ENCODE measurements at places on chromosomes 4 and X. TPM values are rescaled to one million over a fixed set of nuclear protein-coding genes. Genes with fewer than 3 reads are reported as not detected.

The UGT2B15 gene
- total RNA-seq = not detected

The TACC3 gene
- total RNA-seq = 19.3 TPM

The SULT1E1 gene
- 1.0 TPM for total RNA-seq

The NMU gene
- 0.83 TPM for total RNA-seq

The FAM47A gene
- total RNA-seq = not detected

The C4orf51 gene
- total RNA-seq = not detected

The CSN1S1 gene
- not detected for total RNA-seq

The SLITRK4 gene
- 0.74 TPM for total RNA-seq

The PITX2 gene
- not detected for total RNA-seq

The ADGRG2 gene
- total RNA-seq = 1.1 TPM

The PPP1R2C gene
- total RNA-seq = not detected

The F9 gene
- not detected for total RNA-seq

DNA sequence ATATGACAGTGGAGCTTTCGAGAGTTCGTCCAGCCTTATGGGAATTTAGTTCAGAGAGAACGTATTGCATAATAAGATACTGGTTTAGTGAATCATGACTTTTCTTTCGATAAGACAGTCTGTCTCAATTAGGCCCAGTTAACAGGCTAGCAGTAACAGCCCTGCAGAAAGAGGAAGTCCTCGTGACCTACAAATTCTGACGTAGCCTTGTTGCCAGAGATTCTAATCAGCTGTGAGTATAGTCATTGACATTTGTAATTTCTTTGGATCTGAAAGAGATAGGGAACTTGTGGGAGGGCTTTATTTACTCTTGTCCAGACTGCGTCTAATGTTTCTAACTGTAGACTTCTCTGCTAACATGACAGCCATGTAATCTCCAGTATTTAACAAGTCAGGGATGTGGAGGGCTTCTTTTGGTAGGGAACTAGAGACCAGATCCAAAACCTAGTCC is 15.8 kb downstream of the ART3 start:
- no peak for DNase-seq
- peak overlapping the region; percentile 51 for H3K27ac ChIP-seq
- H3K4me3 ChIP-seq = no peak overlapping the region

GRCh38 chrX:130343411-130343810 is 3.7 kb downstream of the SLC25A14 start:
- H3K36me3 ChIP-seq = no peaks in the 10 kb centered on the region
- H3K4me3 ChIP-seq = no peak overlapping the region
- DNase-seq = no peak
- H3K4me1 ChIP-seq = no peaks in the 10 kb centered on the region
- no peak overlapping the region for H3K27ac ChIP-seq

DNA sequence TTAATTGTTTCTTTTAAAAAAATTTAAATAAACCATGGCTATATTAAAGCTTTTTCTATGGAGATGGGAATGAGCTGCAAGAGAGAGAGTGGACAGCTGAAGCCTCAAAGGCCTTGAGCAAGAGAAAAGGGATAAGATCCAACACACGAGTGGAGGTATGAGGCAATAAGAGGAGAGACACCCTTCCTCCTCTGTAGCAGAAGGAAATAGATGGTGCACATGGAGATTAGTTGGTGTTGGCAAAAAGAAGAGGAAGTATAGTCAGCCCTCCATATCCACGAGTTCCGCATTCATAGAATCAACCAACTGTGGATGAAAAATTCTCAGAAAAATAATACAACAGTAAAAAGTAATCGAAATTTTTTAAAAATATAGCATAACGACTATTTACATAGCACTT is 3.2 kb downstream of the CXorf38 start:
- no peaks in the 10 kb centered on the region for H3K27me3 ChIP-seq
- DNase-seq = no peak

DNA sequence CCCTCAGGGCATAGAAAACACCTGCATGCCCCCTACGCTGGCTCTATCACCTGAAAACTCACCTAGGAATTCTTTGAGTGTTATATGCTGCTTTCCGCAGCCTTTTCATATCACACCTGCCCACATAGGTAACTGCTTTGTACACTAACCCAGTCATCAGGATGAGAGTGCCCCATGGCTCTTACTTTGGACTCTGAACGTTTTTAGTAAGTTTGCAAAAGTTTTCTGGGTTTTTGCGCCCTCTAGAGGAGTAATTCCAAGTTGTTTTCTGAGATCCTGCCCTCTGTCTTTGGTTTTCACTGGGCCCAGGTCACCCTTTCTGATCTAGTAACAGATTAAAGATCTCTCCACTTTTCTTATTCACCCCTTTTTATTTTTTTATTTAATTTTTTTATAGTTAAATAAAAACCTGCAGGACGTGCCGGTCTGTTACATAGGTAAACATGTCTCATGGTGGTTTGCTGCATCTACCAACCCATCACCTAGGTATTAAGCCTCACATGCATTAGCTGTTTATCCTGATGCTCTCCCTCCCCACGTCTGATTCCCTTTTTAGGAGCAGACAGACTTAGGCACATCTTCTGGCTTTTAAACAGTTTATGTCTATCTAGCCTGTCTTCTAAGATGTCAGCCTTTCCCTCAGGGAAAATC is 139.2 kb downstream of the NWD2 start:
- no peak overlapping the region for H3K27ac ChIP-seq
- H3K36me3 ChIP-seq = no peaks in the 10 kb centered on the region
- H3K4me3 ChIP-seq = no peak overlapping the region
- H3K27me3 ChIP-seq = no peaks in the 10 kb centered on the region

DNA sequence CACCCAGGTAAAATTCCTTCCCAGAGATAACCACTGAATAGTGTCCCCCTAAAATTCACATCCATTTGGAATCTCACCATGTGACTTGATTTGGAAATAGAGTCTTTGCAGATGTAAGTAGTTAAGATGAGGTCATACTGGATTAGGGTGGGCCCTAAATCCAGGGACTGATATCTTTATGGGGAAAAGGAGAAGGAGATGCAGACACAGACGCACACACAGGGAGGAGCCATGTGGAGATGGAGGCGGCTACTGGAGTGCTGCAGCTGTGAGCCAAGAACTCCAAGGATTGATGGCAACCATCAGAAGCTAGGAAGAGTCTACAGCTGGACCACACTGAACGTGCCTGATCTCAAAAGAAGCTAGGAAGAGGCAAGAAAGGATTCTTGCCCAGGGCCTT is 96.6 kb upstream of the SRD5A3 start:
- no peaks in the 10 kb centered on the region for H3K27me3 ChIP-seq
- no peaks in the 10 kb centered on the region for H3K4me1 ChIP-seq

GRCh38 chrX:9906919-9907318 is 60.2 kb upstream of the CLDN34 start:
- DNase-seq = no peak
- no peaks in the 10 kb centered on the region for H3K4me1 ChIP-seq
- H3K36me3 ChIP-seq = no peaks in the 10 kb centered on the region
- H3K27ac ChIP-seq = no peak overlapping the region
- H3K27me3 ChIP-seq = no peaks in the 10 kb centered on the region

DNA sequence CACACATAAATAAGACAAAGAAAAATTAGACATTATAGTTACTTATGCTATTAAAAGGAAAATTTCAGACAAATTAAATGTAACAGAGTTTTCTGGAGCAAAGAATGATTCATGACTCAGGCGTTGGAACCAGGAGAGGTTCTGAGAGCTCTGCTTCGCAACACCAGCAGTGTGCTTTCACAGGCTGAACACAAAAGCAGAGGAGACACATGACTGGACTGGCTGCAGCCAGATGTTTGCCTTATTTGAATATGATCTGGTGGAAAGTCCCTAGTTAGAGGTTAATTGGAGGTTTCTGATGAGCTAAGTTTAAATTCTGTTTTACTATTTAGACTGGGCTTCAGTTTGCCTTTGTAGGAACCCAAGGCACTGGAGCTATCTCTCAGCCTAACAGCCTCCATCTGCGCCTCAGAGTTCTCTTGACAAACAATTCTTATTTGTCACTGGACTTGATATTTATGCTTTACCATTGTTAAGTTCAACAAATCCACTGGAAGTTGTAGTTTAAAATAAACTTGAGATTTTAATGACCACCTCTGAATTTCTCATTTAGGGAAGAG is 16.2 kb downstream of the BOD1L1 start:
- H3K36me3 ChIP-seq = peaks cover 99% of the 10 kb centered on the region
- no peaks in the 10 kb centered on the region for H3K27me3 ChIP-seq
- H3K4me1 ChIP-seq = no peaks in the 10 kb centered on the region
- no peak overlapping the region for H3K4me3 ChIP-seq
- H3K27ac ChIP-seq = no peak overlapping the region
- DNase-seq = no peak

- no peaks in the 10 kb centered on the region for H3K36me3 ChIP-seq
- DNase-seq = no peak
Measured at GRCh38 chr4:177220376-177220775, 89.3 kb upstream of the NEIL3 start.

GRCh38 chr4:579543-580175 is 3.6 kb upstream of the TMEM271 start:
- peaks cover 46% of the 10 kb centered on the region for H3K27me3 ChIP-seq
- DNase-seq = no peak
- no peaks in the 10 kb centered on the region for H3K4me1 ChIP-seq
- no peak overlapping the region for H3K4me3 ChIP-seq

GRCh38 chrX:154809939-154810665 is 4.8 kb upstream of the MPP1 start:
- no peaks in the 10 kb centered on the region for H3K36me3 ChIP-seq
- no peak overlapping the region for H3K27ac ChIP-seq
- H3K4me1 ChIP-seq = peaks cover 4% of the 10 kb centered on the region
- DNase-seq = no peak

GRCh38 chrX:131854581-131854980 is 168.5 kb upstream of the STK26 start:
- no peak overlapping the region for H3K27ac ChIP-seq
- no peaks in the 10 kb centered on the region for H3K27me3 ChIP-seq
- H3K4me3 ChIP-seq = no peak overlapping the region
- H3K36me3 ChIP-seq = no peaks in the 10 kb centered on the region

GRCh38 chr4:140330311-140330900 is 43.0 kb upstream of the SCOC start:
- H3K4me1 ChIP-seq = no peaks in the 10 kb centered on the region
- H3K4me3 ChIP-seq = no peak overlapping the region

GRCh38 chrX:120036704-120037103 is 40.8 kb downstream of the RHOXF2B start:
- no peaks in the 10 kb centered on the region for H3K36me3 ChIP-seq
- H3K4me1 ChIP-seq = no peaks in the 10 kb centered on the region
- no peaks in the 10 kb centered on the region for H3K27me3 ChIP-seq
- DNase-seq = no peak
- no peak overlapping the region for H3K4me3 ChIP-seq

DNA sequence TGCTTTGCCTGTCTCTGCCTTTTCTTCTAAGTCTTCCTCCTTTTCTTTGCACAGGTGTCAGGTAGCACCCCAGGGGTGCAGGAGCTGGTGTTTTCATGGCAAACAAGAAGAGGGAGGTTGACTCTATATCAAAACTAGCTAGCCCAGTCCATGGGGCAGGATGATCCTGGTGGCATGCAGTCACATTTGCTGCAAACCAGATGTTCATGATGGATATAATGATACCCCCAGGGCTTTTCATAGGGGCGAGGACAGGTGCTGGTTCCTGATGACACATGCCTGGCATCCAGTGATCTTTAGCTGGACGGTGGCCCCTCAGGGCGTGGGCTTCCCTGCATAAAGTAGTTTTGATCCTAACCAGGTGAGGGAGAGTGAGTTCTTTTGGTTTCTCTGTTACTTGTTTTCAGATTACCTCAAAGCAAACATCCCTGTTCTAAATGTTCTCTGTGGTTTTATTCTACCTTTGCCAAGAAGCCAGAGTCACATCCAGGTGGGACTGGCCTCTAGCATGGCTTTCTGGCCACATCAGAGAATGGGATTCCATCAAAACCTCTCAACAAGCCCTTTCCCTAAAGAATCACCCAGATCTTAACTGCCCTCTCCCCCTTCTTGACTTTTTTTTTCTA is 11.2 kb upstream of the UBA6 start:
- no peaks in the 10 kb centered on the region for H3K4me1 ChIP-seq
- DNase-seq = no peak
- H3K27ac ChIP-seq = no peak overlapping the region
- no peaks in the 10 kb centered on the region for H3K27me3 ChIP-seq
- H3K36me3 ChIP-seq = no peaks in the 10 kb centered on the region

GRCh38 chr4:33841120-33841519 is 2403.2 kb downstream of the ARAP2 start:
- H3K27ac ChIP-seq = no peak overlapping the region
- no peaks in the 10 kb centered on the region for H3K27me3 ChIP-seq
- no peaks in the 10 kb centered on the region for H3K4me1 ChIP-seq
- H3K36me3 ChIP-seq = no peaks in the 10 kb centered on the region
- no peak overlapping the region for H3K4me3 ChIP-seq

DNA sequence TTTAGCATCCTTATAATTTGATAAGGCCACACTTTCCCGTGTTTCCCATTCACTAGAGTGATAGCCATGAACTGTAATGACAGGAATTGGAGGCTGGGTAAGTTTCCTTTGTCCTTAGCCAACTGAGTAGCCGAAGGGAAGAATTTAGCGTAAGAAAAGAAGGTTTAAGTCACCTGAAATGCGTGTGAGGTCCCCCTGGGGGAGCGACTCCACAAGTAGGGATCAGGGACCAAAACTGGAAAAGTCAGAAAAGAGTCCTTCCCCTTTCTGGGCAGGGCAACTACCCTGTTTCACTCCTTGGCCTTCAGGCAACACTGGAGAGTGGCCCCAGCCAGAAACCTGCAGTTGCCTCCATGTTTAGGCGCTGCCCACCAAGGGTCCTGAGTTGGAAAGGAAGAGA is 81.6 kb upstream of the MED14 start:
- no peak overlapping the region for H3K27ac ChIP-seq
- no peaks in the 10 kb centered on the region for H3K36me3 ChIP-seq
- no peak for DNase-seq
- no peak overlapping the region for H3K4me3 ChIP-seq
- H3K4me1 ChIP-seq = no peaks in the 10 kb centered on the region

DNA sequence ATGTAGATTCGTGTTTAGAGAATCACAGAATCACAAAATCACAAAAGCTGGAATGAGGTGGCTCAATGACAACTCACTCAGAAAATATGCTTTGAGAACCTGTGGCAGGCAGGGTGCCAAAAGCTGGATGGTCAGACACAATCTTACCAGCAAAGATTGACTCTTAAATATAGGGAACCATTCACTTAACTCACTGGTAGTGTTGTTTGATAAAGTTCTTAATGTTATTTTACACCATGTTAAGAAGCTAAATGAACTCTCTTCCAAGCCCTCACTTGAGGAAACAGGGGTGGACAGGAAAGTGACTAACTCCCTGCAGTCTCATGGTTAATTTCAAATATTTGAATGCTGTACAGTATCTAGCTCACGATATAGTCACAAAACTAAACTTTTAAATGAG is 5.7 kb upstream of the SCOC start:
- no peak overlapping the region for H3K27ac ChIP-seq
- H3K36me3 ChIP-seq = no peaks in the 10 kb centered on the region
- no peak for DNase-seq
- no peaks in the 10 kb centered on the region for H3K27me3 ChIP-seq
- H3K4me3 ChIP-seq = no peak overlapping the region

All from lower lobe of right lung (tissue), 2 donors.